CD4-positive, alpha-beta T cell treated with Interleukin-1 beta for 1 hour (primary cell): ENCODE measurements at places on chromosomes 7 and 10.
A peak's percentile ranks its signal among the peaks of the same experiment; 100 is the strongest.

DNA sequence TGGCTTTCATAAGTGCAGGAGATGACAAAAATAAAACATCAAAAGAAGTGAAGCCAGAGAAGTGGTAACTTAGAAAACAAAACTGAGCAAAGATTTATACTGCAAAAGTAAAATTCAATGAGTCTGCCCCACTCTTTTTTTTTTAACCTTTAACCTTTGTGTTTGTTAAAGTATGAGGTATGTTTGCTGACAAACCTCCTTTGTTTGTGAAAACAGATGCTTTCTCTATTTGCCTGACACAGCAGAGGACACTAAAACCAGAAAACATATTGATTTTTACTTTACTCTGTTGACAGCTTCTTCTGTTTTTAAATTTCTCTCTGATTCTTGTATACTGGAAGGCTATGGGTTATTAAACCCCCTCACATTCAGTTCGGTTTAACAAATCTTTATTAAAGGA lies 57.6 kb downstream of the SGMS1 start:
- DNase-seq, result no peak

- DNase-seq, result no peak
Observed at GRCh38 chr7:131648491-131648890, 92.1 kb upstream of the PODXL start.

DNA sequence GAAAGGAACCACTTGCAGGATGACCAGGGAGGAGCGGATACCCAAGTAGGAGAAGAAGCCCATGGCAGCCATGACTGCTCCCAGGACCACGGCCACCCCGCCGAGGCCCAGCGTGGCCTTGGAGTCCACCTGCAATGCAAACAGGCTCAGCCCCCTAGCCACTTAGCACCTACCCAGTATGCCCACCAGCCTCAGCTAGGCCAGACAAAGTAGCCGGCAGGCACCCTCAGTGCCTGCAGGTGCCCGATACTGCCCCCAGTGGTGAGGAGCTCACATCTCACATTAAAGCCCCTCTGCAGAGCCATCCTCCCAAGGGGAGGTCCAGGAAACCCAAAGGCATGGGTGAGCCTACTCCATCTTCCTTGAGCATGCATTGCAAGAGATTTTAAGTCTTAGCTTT lies 6.6 kb downstream of the NPC1L1 start:
- DNase-seq, result peak; percentile 41

DNA sequence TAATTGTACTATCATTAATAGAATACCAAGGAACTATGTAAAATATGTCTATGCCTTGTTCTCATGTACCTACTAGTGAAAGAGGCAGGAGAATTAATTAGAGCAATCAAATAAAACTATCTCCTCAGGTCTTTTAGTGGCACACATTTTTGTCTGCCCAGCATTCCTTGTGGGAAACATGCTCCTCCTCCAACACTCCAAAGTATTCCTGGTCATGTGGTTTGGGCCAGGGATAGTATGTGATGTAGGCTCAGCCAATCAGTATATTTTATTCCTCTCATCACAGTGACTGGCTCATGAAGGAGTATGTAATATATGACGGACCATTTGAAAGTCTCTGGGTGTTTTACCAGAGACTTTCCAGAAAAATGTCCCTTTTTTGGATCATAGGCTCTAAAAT lies 16.7 kb upstream of the SYPL1 start:
- DNase-seq, result no peak

GRCh38 chr10:50426485-50426884 lies 175.2 kb upstream of the ASAH2 start:
- DNase-seq, result no peak

DNA sequence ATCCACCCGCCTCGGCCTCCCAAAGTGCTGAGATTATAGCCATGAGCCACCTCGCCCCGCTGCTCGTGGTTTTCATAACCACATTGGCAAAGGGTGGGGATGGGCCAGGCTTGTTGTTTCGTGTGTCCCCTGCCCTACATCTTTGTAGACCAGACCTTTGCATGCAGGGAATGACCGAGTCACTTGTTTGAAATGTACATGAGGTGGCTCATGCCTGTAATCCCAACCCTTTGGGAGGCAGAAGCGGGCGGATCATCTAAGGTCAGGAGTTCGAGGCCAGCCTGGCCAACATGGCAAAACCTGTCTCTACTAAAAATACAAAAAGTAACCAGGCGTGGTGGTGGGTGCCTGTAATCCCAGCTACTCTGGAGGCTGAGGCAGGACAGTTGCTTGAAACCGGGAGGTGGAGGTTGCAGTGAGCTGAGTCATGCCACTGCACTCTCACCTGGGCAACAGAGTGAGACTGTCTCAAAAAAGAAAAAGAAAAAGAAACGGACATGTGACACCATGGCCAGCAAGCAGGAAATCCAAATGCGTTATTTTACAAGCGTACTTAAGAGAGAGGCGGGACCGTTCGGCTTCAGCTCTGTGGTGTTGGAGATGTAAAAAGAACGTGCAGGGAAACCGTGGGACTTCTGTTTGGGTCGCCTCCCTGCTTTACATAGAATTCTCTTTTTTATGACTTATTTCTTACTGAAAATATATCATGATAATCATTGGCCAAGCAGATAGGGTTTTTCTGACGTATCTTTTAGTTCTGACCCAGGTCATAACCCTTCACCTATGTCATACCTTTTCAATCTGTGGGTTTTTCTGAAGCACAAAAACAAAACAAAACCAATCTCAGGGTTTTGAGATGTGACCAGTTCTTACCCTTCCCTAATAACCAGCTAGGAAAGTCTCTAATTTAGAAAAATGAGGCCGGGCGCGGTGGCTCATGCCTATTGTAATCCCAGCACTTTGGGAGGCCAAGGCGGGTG lies 45.1 kb downstream of the WIPI2 start:
- no peak for DNase-seq

DNA sequence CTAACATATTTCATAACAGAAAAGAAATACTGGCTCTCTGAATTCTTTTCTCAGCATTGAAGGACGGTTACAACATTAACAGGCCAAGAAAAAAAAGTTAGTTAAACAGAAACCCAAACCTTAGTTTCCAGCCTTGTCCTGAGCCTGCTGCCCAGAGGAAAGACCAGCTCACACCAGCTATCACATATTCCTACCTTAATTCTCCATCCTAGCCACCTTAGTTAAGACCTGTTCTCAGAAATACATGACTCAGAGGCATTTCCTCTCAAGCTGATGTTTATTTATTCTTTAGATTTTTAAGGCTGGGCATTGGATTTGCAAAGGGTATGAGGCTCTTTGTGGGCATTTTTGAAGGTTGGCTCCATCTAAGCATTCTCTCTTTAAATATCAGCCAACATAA lies 34.3 kb upstream of the ADAM12 start:
- no peak for DNase-seq
